CD8-positive, alpha-beta memory T cell (primary cell): ENCODE measurements at places on chromosomes 5 and 9.

- DNase-seq = no peak
- no peak overlapping the region for H3K27ac ChIP-seq
- no peak overlapping the region for H3K4me3 ChIP-seq
- H3K27me3 ChIP-seq = no peaks in the 10 kb centered on the region
- no peaks in the 10 kb centered on the region for H3K4me1 ChIP-seq
- no peaks in the 10 kb centered on the region for H3K36me3 ChIP-seq
Observed at GRCh38 chr5:99104538-99105132, 175.8 kb upstream of the CHD1 start.

DNA sequence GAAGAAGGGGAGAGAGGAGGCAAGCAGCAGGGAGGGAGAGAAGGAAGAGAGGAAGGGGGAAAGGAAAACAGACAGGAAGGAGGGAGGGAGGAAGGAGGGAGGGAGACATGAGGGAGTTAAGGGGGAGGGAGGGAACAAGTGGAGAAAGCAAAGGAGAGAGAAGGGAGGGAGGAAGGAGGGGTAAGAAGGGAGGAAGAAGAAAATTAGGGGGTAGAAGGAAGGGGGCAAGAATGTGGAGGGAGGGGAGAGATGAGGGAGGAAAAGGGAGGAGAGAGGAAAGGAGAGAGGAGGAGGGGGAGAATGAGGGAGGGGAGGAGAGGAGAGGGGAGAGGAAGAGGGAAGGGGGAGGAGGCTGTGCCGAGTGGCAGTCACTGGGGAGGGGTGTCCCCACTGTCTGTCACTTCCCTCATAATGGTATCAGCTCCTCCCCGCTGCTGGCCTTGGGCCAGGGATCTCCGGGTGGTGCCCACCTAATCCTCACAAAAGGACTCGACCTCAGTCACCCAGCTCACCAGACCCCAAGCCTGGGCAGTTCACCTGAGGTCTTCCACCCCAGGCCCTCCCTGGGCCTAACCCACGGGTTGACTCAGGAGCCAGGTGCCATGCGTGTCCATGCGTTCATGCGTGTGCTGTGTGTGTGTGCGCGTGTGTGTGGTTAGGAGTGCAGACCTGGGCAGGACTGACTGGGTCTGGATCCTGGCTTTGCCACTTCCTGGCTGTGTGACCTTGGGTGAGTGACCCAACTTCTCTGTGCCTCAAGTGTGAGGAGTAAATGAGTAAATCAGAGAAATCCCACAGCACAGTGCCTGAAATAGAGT lies 18.1 kb downstream of the C9orf50 start:
- no peak overlapping the region for H3K4me3 ChIP-seq
- no peak for DNase-seq
- no peak overlapping the region for H3K27ac ChIP-seq
- peaks cover 25% of the 10 kb centered on the region for H3K4me1 ChIP-seq
- H3K36me3 ChIP-seq = no peaks in the 10 kb centered on the region
- peaks cover 5% of the 10 kb centered on the region for H3K27me3 ChIP-seq

DNA sequence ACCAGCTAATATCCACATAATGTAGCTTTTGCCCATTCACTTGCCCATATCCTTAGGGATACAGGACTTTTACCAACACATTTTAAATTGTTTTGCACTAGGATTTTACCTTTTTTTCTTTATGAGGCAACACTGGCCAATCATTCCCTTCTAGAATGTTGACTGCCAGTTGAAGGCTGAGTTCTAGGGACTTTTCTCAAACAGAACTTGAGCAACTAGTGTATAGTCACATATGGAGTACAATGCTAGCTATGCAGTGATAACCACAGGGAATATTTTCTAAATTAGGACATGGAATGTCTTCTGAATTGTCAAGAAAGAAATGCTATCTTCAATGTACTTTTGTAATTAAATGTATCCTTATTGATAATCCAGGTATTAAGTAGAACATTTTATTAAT lies 133.6 kb downstream of the OXCT1 start:
- H3K36me3 ChIP-seq = peaks cover 19% of the 10 kb centered on the region
- no peak overlapping the region for H3K4me3 ChIP-seq
- H3K4me1 ChIP-seq = no peaks in the 10 kb centered on the region
- DNase-seq = no peak
- no peak overlapping the region for H3K27ac ChIP-seq
- H3K27me3 ChIP-seq = no peaks in the 10 kb centered on the region

GRCh38 chr5:137580030-137580429 lies 80.9 kb upstream of the SPOCK1 start:
- no peaks in the 10 kb centered on the region for H3K27me3 ChIP-seq
- no peak overlapping the region for H3K27ac ChIP-seq
- H3K4me1 ChIP-seq = no peaks in the 10 kb centered on the region
- H3K36me3 ChIP-seq = no peaks in the 10 kb centered on the region
- DNase-seq = no peak

DNA sequence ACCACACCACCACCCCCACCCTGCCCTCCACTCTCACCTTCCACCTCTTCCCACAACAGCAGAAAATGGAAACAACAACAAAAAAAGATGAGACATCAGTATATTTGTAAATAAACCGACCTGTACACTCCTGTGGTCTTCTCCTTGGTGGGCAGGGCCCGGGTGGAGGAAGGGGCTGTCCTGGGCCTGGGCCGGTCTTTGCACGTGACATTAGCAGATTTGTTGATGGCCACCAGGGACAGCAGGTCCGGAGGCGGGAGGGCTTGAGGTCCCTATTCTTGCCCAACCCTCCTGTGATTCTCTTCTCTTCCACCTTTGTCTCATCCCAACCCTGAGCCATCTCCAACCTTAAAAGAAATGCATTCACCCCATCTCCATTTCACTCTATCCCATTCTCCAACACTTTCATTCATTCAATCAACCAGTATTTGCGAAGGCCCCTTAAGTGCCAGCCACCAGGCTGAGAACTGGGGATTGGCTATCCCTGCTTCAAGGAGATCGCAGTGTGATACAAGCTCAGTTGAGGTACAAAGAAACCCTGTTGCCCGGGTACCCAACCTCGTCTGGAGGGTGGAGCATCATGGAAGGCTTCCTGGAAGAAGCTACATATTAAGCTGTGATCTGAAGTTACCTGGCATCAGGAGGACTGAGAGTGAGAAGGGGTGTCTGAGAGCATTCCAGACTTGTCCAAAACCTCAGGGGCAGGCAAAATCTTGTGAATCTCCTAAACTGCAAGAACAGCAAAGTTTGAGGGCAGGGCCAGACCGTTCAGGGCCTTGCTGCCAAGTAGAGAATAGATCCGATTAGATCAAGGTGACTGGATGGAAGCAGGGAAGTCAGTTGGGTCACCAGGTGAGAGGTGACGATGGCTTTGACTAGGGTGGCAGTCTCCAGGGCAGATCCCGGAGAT lies 87.4 kb downstream of the LMX1B start:
- no peak for DNase-seq
- peaks cover 11% of the 10 kb centered on the region for H3K4me1 ChIP-seq
- no peak overlapping the region for H3K27ac ChIP-seq
- H3K4me3 ChIP-seq = no peak overlapping the region
- H3K27me3 ChIP-seq = peaks cover 17% of the 10 kb centered on the region

DNA sequence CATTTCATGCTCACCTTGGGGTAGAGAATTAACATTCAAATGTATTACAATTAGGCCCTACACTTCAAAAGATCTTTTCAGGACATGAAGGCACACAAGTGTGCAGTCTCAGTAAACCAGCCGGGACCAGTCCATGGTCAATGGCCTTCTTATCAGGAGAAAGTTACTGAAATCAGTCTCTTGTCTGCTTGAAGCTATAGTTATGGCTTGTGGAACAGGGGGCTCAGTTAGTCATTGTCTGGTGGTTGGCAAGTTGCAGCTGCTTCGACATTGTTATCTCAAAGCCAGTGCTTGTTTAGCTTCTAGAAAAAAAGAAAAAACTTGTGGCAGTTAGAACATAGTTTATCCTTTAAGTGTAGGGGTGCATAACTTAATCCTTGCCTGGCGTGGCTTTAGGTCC lies 213.1 kb upstream of the ACO1 start:
- DNase-seq = no peak
- H3K27ac ChIP-seq = no peak overlapping the region
- no peaks in the 10 kb centered on the region for H3K27me3 ChIP-seq
- no peaks in the 10 kb centered on the region for H3K4me1 ChIP-seq
- H3K36me3 ChIP-seq = no peaks in the 10 kb centered on the region

- H3K4me1 ChIP-seq = no peaks in the 10 kb centered on the region
- DNase-seq = no peak
- H3K36me3 ChIP-seq = no peaks in the 10 kb centered on the region
- H3K27me3 ChIP-seq = no peaks in the 10 kb centered on the region
- H3K4me3 ChIP-seq = no peak overlapping the region
Observed at GRCh38 chr5:156819537-156819936, 30.6 kb upstream of the PPP1R2B start.
